EH (cell line): ENCODE measurements at places on chromosomes 5 and 9.

- DNase-seq, result no peak
These were observed 3.4 kb upstream of the INPP5E start for GRCh38 chr9:136443087-136443486.

GRCh38 chr5:144108131-144108530 lies 62.3 kb downstream of the YIPF5 start:
- no peak for DNase-seq

GRCh38 chr9:3237121-3237520 lies 288.7 kb downstream of the RFX3 start:
- DNase-seq, result peak; percentile 14

DNA sequence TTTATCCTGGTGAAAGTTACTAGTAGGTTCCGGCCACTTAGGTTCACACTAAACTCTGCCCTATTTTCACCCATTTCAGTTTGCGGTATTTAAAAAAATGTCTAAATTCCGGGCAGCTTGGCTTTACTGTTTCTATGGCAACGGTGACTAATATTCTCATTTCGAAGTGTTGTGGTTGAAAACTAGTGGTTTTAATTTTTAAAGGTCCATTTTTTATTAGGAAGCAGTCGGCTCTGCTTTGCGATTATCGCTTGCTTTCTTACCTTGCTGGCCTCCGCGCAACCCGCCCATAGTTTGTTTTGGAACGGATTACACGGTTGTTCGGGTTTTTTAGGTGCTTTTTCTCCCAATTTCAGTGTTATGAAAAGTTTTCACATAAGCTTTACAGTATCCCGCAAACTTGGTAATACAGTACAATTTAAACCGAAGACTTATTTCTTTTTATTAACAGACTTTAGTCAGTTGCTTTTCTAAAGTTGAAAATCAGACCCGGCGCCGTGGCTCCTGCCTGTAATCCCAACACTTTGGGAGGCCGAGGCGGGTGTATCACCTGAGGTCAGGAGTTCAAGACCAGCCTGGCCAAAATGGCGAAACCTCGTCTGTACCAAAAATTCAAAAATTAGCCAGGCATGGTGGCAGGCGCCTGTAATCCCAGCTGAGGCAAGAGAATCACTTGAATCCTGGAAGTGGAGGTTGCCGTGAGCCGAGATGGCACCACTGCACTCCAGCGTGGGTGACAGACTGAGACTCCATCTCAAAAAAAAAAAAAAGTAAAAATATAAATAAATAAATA lies 1.6 kb downstream of the KDM4C start:
- DNase-seq, result peak; percentile 89

GRCh38 chr9:126334721-126335621 lies 8.3 kb downstream of the MVB12B start:
- DNase-seq, result peak; percentile 58

DNA sequence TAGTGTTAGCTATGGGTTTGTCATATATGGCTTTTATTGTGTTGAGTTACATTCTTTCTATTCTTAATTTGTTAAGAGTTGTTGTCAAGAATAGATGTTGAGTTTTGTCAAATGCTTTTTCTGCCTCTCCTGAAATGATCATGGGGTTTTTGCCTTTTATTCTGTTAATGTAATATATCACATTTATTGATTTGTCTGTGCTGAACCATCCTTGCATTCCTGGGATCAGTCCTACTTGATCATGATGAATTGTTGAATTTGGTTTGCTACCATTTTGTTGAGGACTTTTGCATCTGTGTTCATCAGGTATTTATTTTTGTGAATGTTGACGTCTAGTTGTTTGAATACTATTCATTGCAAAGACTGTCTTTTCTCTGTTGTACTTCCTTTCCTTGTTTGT lies 23.9 kb downstream of the RIC1 start:
- no peak for DNase-seq

DNA sequence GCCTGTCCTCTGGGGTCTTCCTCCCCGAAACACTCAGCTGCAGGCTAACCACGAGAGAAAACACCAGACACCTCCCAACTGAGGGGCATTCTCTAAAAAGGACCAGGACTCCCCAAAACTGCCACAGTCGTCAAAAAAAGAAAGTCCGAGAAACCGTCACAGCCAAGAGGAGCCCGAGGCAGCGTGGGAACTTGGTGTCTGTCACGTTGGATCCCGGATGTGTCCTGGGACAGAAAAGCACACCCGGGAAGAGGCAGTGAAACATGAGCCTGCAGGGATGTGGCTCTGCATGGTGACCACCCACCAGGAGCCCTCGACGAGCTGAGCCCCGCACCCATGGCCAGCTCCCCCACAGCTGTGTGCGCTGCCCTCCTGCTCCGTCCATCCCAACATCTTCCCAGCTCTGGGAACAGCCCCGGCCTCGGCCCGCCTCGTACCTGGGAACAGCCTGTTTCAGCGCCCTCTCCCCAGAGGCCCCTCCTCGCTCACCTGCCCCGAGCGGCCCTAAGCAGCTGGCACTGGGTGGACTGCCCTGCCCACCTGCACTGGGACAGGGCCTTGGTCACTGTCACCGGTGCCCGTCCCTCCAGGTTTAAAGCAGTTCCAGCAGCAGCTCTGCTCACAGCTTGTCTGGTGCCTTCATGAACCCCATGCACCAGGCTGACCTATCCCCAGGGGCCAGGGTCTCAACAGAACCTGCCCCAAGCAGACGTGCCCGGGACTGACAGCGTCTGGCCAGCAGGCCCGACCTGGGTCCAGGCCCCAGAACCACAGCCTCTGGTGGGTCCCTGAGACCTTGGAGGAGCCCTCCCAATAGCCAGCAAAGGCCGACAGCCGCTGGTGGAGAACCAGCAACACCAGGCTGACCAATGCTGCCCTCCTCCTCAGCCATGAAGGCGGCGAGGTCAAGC lies 10.9 kb downstream of the SLC12A7 start:
- no peak for DNase-seq

DNA sequence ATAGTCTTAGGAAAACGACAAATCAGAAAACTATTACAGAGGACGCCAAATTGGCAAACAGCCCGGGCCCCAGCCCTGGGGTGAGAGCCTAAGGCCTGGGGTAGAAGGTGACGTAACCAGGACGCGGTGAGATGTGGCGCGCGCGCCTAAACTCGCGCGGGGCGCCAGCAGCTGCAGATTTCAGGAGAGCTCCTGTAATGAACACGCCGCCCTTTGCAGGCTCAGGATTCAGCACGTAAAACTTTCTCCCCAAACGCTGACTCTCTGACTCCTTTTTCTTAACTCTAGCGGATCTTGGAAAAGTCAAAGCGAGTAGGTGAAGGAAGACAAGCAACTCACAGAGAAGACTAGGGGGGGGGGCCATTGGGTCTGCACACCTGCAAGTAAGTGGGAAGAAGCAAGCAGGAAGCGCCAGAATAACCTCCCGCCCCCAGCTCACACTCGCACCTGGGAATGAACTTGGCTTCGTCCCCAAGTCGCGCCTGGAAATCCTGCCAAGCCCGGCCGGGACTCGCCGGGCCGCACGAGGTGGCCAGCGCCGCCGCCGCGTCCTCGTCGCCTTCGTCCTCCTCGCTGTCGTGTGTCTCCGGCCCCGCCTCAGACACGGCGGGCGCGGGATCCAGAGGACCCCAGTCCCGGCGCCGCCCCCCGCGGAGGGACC lies 822 bp downstream of the RASEF start:
- peak; percentile 13 for DNase-seq

DNA sequence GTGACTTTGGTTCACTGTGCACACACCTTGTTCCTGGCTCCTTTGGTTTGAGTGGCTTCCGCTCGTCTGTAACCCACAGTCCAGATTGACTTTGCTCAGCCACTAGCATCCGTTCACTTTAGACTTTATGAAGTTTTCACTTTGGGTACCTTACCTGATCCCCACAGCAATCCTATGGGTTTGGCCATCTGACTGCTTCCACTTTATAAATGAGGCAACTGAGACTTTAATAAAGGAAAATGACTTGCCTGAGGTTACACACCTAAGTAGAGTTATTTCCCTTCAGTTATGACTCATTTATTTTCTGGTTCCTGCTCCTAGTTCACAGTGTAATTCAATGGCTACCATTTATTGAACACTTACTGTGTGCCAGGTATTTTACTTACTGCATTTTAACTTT lies 94.2 kb upstream of the SAP30L start:
- no peak for DNase-seq

DNA sequence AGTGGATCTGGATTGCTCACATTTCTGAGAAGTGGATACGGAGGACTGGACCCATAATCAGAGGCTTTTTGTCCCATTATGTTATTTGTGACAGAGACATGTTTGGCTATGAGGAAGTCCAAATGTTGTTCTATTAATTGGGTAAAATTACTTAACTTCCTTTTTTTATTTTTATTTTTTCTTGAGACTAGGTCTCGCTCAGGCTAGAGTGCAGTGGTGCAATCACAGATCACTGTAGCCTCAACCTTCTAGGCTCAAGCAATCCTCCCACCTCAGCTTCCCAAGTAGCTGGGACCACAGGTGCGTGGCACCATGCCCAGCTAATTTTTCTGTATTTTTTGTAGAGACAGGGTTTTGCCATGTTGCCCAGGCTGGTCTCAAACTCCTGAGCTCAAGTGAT lies 11.9 kb upstream of the PGGT1B start:
- no peak for DNase-seq

GRCh38 chr9:98567540-98568233 lies 141.0 kb downstream of the GABBR2 start:
- no peak for DNase-seq

GRCh38 chr9:134530724-134531123 lies 110.9 kb upstream of the COL5A1 start:
- DNase-seq, result no peak

DNA sequence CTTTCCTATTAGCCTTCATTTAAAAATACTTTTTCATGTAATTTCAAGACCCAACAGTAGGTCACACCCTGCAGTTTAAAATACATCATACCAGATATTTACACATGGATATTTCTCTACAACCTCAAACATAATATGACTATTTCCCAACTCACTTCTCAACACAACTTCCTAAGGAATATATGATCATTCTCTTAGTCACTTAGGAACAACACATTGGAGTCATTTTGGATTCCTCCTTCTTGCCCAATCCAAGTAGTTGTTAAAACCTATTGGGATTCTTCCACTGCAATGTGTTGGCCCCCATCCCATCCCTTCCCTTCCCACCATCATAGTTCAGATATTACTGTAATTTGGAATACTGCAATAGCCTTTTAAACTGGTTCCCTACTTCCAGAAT lies 145.5 kb downstream of the DCP2 start:
- peak; percentile 50 for DNase-seq

DNA sequence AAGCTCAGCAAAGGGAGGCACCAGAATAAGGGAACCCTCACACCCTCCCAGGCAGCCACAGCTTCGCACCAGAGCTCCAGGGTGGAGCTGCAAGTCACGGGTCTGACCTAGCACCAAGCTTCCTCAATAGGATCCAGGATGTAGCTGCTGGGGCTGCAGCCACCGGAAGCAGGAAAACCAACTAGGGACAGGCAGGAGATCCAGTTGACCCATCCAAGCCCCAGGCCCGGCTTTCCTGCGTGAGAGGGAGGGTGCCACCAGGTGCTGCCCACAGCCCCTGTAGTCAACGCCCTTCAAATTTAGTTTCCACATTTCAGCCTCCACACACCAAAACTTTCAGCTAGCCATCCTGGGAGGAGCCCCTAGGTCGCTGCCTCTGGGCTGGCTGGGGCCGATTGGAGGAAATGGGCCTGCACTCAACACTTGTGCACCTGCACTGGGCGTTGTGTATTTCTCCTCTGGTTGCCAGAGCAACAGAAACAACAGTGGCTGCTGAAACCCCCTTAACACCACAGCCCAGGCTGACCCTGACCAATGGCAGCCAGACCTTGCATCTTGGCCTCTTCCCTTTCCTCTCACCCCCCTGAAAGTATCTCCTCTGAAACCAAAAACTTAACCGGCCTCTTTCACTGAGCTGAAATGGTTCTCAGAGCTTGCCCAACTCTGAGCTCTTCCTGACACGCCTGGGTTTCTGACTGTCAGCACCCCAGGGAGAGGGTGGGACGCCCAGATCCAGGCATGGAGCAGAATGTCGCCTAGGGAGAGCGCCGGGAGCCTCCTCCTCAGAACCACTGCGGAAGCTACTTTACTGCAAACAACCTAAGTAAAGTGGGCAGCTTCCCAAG lies 226.5 kb upstream of the MAP3K1 start:
- DNase-seq, result no peak

- no peak for DNase-seq
These were observed 70.6 kb downstream of the LRSAM1 start for GRCh38 chr9:127521919-127522304.

DNA sequence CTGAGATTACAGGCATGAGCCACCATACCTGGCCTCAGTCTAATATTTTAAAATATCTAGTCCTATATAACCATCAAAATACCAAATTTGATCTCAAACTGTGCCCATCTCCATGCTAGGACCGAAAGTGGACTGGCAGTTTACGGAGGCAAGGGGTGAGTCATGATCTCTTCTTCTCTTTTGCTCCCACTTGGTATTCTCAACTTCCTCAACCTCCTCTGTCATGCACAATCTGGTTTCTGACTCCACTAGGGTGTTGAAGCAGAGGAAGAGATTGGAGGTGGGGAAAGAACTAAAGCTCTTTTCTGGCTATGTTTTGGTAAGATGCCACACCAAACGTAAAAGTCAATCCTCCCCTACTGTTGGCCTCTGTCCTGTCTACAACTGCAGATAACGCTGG lies 55.9 kb upstream of the CEMIP2 start:
- DNase-seq, result no peak

DNA sequence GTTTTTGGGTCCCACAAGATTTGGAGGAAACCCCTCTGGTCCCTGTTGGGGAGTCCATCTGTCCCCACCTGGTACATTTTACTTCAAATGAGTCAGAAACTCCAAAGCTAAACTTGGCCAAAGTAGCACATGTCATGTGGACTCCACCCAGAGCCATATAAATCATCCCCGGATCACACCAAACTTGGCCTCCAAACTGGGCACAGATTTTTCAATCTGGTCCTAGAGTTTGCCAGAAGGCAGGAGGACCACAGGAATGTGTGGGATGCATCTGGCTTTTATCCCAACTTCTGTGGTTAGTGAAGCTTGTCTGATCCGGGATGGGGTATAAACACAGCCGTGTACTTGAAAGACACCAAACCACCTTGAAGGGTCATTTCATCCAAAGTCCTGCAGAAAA lies 66.3 kb downstream of the MAT2B start:
- peak; percentile 86 for DNase-seq

GRCh38 chr5:135073761-135074345 lies 39.8 kb upstream of the PITX1 start:
- DNase-seq, result peak; percentile 56

- no peak for DNase-seq
These were observed 420.5 kb downstream of the EBF1 start for GRCh38 chr5:158679221-158679641.

DNA sequence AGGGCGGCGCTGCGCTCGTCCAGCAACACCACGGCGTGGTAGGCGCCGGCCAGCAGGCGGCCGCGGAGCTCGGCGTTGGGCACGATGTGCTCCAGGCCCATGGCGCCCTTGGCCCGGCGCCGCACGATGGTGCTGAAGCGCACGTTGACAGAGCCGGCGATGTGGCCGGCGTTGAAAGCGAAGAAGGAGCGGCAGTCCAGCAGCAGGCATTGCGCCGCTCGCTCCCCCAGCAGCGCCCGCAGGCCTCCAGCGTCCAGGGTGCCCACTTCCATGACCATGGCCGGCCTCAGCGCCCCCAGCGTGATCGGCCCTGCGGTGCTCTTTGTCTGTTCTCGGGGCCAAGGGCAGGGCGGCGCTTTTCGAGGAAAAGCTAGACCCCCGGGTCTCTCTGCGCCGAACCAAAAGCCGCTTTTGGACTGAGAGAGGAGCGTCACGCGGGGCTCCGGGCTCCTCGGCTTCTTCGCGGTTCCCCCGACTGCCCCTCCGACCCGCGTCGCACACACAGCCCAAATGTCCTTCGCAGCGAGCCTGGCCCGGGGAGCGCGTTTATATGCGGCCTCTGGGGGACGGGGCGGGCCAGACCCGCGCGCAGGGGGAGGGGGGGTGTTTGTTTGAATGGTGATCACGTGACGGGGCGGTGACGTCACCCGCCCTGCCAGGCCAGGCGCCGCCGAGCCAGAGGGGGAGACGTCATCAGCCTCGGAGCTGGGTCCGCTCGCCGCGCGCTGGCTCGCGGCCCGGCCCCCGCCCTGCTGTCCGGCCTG lies at the start of gene DUSP1:
Gene DUSP1, minus strand, starts transcription at position 521 of the 764 bp plus-strand sequence. Its CDS starts 243 bp downstream, at position 278.
- peak; percentile 99 for DNase-seq
